ENCODE measurements at places on chromosomes 7 and 10. TPM values are rescaled to one million over a fixed set of nuclear protein-coding genes. Genes with fewer than 3 reads are reported as not detected.

Gene MLXIPL
- total RNA-seq: 13.2 TPM

Gene ERVW-1
- not detected for total RNA-seq

Gene PTPRZ1
- 0.12 TPM for total RNA-seq

Gene TSPAN33
- 4.8 TPM for total RNA-seq

Gene SUV39H2
- 5.6 TPM for total RNA-seq

Gene ATXN7L1
- 22.1 TPM for total RNA-seq

Gene OPN1SW
- not detected for total RNA-seq

Gene SLC25A40
- 33.8 TPM for total RNA-seq

Gene RHEB
- total RNA-seq: 53.4 TPM

Gene SERPINE1
- total RNA-seq: 1.8 TPM

Gene PRSS37
- not detected for total RNA-seq

Gene FAM25C
- total RNA-seq: not detected

Gene CPA1
- not detected for total RNA-seq

Gene MNX1
- total RNA-seq: 15.9 TPM

Gene SLC13A4
- not detected for total RNA-seq

Gene MEOX2
- 1.6 TPM for total RNA-seq

Gene POU6F2
- total RNA-seq: not detected

Gene PLAU
- 7.1 TPM for total RNA-seq

Gene LRMDA
- 8.1 TPM for total RNA-seq

Gene GDF10
- total RNA-seq: 0.12 TPM

Gene SH2B2
- 3.2 TPM for total RNA-seq

Gene MTURN
- total RNA-seq: 8.7 TPM

Gene CALCR
- not detected for total RNA-seq

Gene FBXL15
- total RNA-seq: 22.5 TPM

Gene ASIC3
- 2.3 TPM for total RNA-seq

Gene EN2
- not detected for total RNA-seq

Gene SPDYE16
- total RNA-seq: 0.12 TPM

Gene NUTM2D
- 7.1 TPM for total RNA-seq

Gene PIK3CG
- total RNA-seq: 3.6 TPM

Gene UPK3BL2
- total RNA-seq: 20.7 TPM

Gene IGFBP3
- 38.0 TPM for total RNA-seq

Gene SP8
- not detected for total RNA-seq

Gene WIPF3
- 1.7 TPM for total RNA-seq

Gene PLEKHS1
- 12.2 TPM for total RNA-seq

Gene CCL26
- total RNA-seq: not detected

Gene ADAM12
- 0.28 TPM for total RNA-seq

Gene RNF32
- total RNA-seq: 2.8 TPM

Gene STRA8
- not detected for total RNA-seq

Gene SYT15B
- total RNA-seq: 0.15 TPM

Gene PPP1R3A
- total RNA-seq: not detected

Gene PRPS1L1
- not detected for total RNA-seq

Gene C10orf53
- total RNA-seq: not detected

Gene PPP1R9A
- total RNA-seq: 24.5 TPM

Gene CCDC3
- 4.0 TPM for total RNA-seq

Gene RAMP3
- total RNA-seq: 8.8 TPM

Gene CAPZA2
- total RNA-seq: 291 TPM

Gene GHRHR
- total RNA-seq: not detected

Gene RELN
- total RNA-seq: 1.5 TPM

Gene NUTM2E
- total RNA-seq: not detected

Gene CYP2C9
- total RNA-seq: 0.67 TPM

Gene FLNC
- 41.4 TPM for total RNA-seq

Gene MCMBP
- total RNA-seq: 40.1 TPM

Gene DKK1
- total RNA-seq: 3.2 TPM

Gene CALHM3
- not detected for total RNA-seq

Gene TMEM178B
- 0.31 TPM for total RNA-seq

Gene H2BK1
- total RNA-seq: not detected

Gene TMUB1
- total RNA-seq: 72.4 TPM

Gene SPDYE5
- not detected for total RNA-seq

Data from left colon (tissue), 2 donors.